ENCODE measurements at places on chromosomes 16 and 17. TPM values are rescaled to one million over a fixed set of nuclear protein-coding genes. Genes with fewer than 3 reads are reported as not detected.

DNA sequence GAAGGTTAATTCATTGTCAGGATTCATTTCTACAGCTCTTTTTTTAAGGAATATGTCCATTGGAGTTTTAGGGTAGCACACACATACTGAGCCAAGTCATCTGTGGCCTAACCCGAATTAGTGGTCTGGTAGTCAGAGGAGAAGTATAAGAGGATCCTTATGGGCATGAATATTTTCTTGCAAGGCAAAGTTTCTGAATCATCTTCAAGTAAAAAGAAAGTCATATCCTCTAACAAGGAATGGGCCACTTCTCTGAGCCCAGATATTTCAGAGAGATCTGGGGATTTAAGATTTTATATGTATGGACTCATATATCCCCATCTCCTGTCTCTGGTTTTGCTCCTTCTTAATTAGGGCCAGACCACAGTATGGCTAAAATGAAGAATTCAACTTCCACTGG, 99.2 kb upstream of the CDH8 start:
- DNase-seq = no peak
- H3K27ac ChIP-seq = no peak overlapping the region
- no peaks in the 10 kb centered on the region for H3K4me1 ChIP-seq
- H3K36me3 ChIP-seq = no peaks in the 10 kb centered on the region
- no peaks in the 10 kb centered on the region for H3K27me3 ChIP-seq
- H3K4me3 ChIP-seq = no peak overlapping the region

DNA sequence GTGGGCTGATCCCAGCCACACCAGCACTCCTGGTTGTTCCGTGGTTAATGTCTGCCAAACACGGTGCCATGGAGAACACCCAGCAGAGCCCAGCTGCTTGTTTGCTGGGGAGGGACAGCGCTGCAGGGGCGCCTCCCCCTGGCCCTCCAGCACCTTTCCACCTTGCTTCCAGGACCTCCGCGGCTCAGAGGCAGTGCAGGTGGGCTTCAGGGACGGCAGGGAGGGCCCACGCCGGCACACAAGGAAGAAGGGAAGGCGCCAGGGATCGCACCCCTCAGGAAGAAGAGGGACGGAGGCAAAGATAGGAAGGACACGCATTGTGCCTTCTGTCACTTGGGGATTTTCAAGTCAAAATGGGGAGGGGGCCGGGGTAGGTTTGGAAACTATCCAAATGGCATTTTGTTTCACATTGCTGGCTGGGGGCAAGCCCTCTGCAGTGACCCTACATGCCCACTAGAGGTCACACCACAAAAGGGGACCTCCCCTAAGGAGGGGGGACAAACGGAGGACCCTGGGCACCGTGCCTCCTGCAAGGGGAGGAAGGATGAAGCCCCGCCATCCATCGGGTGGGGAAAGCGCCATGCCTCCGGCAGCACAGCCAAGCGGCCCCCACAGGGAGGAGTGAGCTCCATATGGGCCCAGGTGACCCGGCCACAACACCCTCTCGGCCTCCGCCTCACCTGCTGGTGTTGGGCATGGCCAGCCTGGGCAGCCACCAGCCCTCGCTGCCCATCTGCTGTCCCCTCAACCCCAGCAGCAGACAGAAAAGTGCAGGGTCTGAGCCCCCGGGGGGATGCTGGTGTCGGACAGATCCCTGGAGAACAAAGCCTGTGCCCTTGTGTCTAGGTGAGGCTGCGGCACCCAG, 7.5 kb upstream of the C16orf95 start:
- H3K4me3 ChIP-seq = no peak overlapping the region
- H3K36me3 ChIP-seq = no peaks in the 10 kb centered on the region
- no peaks in the 10 kb centered on the region for H3K27me3 ChIP-seq
- no peaks in the 10 kb centered on the region for H3K4me1 ChIP-seq

- no peaks in the 10 kb centered on the region for H3K36me3 ChIP-seq
- no peak overlapping the region for H3K27ac ChIP-seq
- peaks cover 21% of the 10 kb centered on the region for H3K4me1 ChIP-seq
Measured at GRCh38 chr17:82300707-82301270, 16.6 kb downstream of the CD7 start.

- no peak for DNase-seq
- H3K4me1 ChIP-seq = no peaks in the 10 kb centered on the region
- H3K27me3 ChIP-seq = no peaks in the 10 kb centered on the region
- H3K27ac ChIP-seq = no peak overlapping the region
- H3K4me3 ChIP-seq = no peak overlapping the region
Measured at GRCh38 chr17:45001310-45001709, 33.2 kb upstream of the C1QL1 start.

DNA sequence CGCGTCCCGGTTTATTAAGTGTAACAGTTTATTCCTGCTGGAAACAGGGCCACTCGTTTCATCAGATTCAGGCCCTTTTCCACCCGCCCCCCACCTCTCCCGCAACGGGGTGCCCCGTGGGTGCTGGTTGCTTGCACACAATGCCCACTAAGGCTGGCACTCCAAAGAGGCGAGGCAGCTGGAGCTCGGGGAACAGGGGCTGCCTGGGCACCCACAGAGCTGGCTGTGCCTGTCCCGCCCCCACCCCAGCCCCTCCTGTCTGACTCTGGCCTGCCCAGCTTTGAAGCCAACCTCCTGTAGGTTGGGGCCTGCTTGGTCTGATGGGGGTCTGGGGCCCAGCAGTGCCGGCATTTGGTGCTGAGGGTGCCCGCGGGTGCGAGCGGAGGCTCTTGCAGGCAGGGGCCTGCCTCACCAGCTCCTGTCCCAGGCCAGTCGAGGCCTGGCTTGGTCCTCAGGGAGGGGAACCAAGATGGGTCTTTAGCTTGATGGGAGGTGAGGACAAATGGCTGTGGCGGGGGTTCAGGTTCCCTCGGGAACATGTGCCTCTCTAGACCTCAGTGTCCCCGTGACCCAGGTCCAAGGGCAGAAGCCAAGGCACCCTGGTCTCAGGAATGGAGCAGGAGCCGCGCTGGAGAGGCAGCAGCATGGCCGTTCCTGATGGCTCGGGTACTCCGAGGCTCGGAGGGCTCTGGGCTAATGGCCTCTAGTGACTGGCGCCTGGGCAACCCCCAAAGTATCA, 20.1 kb downstream of the MYBBP1A start:
- no peak for DNase-seq
- no peak overlapping the region for H3K27ac ChIP-seq
- no peaks in the 10 kb centered on the region for H3K27me3 ChIP-seq
- no peaks in the 10 kb centered on the region for H3K36me3 ChIP-seq
- H3K4me1 ChIP-seq = peaks cover 41% of the 10 kb centered on the region

DNA sequence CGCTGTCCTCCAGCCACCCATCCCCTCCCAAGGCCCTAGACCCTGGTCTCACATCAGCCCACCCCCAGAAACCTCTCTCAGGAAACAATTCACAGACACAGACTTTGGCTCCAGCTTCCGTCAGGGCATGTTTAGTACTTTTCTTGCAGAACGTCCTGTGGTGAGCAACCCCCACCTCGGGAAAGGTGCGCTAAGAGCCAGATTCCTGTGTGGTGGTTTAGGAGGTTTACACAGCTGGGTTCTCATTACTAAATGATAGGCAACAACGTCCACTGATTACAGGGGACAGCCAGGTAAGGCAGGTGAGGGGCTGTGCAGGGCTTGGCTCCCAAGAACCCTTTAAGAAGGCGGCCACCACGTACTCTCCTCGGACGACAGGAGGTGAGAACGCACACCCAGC, 29.3 kb downstream of the KIFC3 start:
- no peaks in the 10 kb centered on the region for H3K36me3 ChIP-seq
- no peaks in the 10 kb centered on the region for H3K4me1 ChIP-seq
- H3K27ac ChIP-seq = no peak overlapping the region
- no peaks in the 10 kb centered on the region for H3K27me3 ChIP-seq

- H3K27ac ChIP-seq = no peak overlapping the region
- H3K27me3 ChIP-seq = no peaks in the 10 kb centered on the region
- no peaks in the 10 kb centered on the region for H3K4me1 ChIP-seq
Measured at GRCh38 chr17:7363311-7363710, 8.4 kb downstream of the TMEM95 start.

DNA sequence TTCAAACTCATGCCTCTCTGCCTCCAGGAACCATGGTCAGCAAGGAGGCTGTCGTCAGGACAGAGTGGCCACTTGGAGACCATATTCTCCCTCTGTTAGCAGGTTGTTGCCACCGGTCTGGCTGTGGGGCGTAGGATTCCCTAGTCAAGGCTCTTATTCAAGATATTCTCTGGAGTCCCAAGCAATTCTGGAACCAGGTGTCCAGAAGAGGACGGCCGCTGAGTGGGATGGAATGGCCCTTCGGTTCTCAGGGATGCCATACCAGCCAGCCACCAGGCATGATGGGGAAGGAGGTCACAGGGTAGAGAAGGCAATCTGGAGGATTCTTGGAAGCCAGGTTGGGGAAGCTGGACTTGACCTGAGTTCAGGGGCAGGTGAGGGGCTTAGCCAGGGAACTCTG, 173.5 kb downstream of the GSG1L start:
- H3K27ac ChIP-seq = no peak overlapping the region
- H3K4me1 ChIP-seq = no peaks in the 10 kb centered on the region
- no peak overlapping the region for H3K4me3 ChIP-seq
- H3K27me3 ChIP-seq = no peaks in the 10 kb centered on the region
- DNase-seq = no peak

DNA sequence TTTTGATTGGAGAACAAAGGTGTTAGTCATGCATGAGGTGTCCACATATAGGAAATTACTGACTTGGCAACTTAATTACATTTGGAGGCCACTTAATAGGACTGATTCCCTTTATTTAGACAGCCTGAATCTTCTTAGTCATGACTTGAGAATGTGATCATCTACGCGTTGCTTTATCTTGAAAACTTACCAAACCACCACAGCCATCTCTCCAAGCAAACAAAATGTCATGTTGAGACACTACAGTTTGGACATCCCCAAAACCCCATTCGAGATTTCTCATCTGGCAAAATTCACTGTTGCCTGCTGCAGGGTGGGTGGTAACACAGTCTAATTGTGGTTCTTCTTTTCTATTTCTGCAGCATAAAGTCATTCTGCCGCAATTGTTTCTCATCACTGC, 176.5 kb upstream of the CDH5 start:
- no peak overlapping the region for H3K4me3 ChIP-seq
- peaks cover 6% of the 10 kb centered on the region for H3K4me1 ChIP-seq
- H3K36me3 ChIP-seq = no peaks in the 10 kb centered on the region
- no peaks in the 10 kb centered on the region for H3K27me3 ChIP-seq

DNA sequence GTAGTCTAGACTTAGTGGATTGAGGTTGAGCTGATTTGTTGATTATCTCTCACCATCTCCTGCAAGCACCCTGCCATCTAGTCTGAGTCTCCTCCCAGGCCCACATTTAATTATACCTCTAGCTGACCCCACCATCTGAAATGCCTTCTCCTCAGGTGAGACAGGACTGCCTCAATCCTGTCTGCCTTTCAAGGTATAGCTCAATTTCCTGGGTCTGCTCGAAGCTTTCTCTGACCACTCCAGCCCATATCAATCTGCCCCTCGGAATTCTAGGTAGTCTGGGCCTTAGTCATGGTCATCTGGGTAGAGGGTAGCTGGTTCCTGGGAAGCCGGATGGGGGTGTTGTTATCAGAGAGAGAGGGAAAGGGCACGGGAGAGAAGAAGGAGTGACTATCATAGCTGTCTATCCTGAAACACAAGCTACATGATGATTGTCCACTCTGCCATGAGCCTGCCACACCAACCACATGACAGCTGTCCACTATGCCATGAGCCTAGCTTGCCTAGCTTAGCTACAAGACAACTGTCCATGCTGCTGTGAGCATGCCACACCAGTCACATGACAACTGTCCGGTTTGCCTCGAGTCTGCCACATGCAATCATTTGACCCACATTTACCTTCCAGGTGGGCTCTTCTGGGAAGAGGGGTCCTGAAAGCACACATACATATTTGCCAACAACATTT, 34.4 kb downstream of the LYRM9 start:
- no peak for DNase-seq
- no peak overlapping the region for H3K4me3 ChIP-seq
- no peaks in the 10 kb centered on the region for H3K36me3 ChIP-seq
- H3K27ac ChIP-seq = no peak overlapping the region
- no peaks in the 10 kb centered on the region for H3K4me1 ChIP-seq

GRCh38 chr16:85579191-85579590, 33.9 kb upstream of the GSE1 start:
- no peaks in the 10 kb centered on the region for H3K27me3 ChIP-seq
- no peak overlapping the region for H3K4me3 ChIP-seq
- no peaks in the 10 kb centered on the region for H3K36me3 ChIP-seq
- peaks cover 44% of the 10 kb centered on the region for H3K4me1 ChIP-seq

Gene CALCOCO2
- 117 TPM for total RNA-seq

Gene NTN3
- total RNA-seq = 1.1 TPM

Gene KIFC3
- total RNA-seq = 185 TPM

Gene CHST4
- total RNA-seq = 0.56 TPM

Gene CHD9NB
- 0.79 TPM for total RNA-seq

Gene SAMD14
- 3.3 TPM for total RNA-seq

Gene PRAC2
- total RNA-seq = 3.2 TPM

Gene RND2
- 15.7 TPM for total RNA-seq

Gene RASL10B
- total RNA-seq = 2.5 TPM

Gene DPEP2
- total RNA-seq = 2.7 TPM

Data from testis (tissue), 5 donors.